ENCODE measurements at places on chromosomes 7 and 10.

GRCh38 chr10:320771-321170 lies 185.5 kb downstream of the ZMYND11 start:
- ATAC-seq, result no peak

DNA sequence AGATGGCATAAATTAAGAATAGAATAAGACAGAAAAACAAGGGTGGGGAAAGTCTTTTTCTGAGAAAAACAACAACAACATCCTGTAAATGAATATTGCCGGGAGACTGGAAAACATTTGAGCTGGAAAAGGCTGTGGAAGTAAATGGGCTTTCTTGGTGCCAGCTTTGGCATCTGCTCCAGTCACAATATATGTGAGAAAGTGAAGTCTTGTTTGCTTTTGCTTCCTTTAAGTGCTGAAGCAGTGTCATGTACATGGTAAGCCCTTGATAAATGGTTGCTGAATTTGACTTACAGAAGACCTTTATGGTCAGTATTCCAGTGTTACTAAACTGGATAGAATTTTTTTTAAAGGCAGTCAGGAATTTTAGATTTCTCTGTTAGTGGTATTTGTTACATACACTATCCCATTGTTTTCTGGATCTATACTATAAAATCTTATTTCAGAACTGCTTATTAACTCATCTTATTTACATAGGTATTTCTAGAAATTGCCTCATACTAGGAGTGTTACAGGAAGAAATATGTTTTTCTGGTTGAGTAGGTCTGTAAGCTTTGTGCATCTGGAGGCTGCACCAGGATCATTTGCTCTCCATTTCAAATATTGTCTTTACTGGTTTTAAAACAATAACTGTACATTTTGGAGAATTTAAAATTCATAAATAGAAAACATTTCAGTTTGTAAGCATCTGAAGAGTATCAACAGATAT lies 201.7 kb upstream of the FOXP2 start:
- ATAC-seq, result no peak

DNA sequence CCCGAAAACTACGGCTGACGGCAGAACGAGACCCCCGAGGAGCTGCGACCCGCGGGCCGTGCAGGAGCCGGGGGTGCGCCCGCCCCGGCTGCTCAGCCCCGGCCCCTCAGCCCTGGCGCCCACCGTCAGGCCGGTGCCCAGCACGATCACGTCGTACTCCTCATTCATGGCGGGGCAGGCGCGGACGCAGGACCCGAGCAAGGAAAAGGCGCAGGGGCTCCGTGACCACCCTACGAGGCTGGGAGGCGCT lies 218 bp downstream of the GDI2 start:
- ATAC-seq, result peak; percentile 41

DNA sequence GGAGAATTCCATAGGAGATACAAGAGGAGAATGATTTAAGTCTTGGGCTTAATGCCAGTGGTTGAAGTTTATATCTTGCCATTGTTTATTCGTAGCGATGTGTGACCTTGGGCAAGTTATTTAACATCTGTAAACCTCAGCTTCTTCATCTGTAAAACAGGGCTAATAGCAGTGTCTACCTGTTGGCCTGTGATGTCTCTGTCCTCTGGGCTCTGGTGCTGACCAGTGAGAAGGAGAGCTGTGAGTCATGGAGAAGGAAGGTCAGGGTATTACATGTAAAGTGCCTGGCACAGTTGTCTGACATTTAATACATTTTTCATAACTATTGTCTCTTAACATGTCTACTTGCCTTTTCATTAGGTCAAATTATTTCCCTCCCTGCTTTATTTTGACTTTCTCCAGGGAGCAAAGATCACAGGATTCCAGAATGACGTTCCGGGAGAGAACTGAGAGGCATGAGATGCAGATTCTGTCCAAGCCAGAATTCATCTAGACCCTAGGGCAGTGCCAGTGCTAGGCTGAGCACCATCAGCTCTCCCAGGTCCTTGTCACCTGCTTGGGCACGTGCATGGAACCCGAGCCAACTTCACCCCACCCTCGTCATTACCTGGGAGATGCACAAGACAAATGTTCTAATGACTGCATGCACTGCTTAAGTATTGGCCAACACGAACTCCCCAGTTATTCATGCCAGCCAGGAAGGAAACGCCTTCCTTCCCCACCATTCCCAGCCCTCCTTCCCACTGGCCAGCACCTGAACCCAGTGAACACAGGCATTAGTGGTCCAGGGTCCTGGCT lies 187.9 kb downstream of the DPY19L1 start:
- no peak for ATAC-seq

DNA sequence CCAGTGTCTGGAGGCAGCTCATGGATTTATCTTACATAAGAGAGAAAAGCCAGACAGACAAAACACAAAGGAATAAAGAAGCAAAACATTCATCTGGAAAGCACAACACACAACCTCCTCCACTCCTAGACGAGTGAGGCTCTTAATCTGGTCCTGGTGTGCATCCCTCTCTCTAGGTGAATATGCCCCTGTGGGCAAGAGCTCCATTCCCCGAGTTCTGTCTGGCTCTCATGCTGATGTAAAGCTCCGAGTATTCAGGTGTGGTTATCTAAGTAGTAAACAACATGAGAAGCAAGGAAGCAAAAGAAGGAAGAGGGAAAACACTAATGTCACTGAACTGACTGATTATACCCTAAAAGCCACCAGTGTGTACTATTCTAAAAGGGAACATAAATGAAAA lies 47.9 kb upstream of the FEZF1 start:
- no peak for ATAC-seq

DNA sequence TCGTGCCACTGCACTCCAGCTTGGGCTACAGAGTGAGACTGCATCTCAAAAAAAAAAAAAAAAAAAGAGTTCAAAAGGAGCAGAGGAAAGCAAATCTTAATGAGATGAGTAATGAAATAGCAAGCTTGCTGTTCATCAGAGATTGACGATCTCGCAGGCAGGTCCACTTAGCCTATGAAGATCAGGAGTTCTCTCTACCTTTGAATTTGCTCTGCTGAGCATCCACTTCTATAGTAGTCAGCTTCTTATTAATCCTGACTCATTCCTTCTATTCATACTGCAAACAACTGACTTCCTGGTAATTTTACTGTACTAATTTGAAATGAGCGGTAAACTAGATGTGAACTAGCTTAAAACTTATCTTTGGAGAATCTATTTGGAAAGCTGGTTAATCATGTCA lies 1014.6 kb downstream of the GATA3 start:
- ATAC-seq, result peak; percentile 32

DNA sequence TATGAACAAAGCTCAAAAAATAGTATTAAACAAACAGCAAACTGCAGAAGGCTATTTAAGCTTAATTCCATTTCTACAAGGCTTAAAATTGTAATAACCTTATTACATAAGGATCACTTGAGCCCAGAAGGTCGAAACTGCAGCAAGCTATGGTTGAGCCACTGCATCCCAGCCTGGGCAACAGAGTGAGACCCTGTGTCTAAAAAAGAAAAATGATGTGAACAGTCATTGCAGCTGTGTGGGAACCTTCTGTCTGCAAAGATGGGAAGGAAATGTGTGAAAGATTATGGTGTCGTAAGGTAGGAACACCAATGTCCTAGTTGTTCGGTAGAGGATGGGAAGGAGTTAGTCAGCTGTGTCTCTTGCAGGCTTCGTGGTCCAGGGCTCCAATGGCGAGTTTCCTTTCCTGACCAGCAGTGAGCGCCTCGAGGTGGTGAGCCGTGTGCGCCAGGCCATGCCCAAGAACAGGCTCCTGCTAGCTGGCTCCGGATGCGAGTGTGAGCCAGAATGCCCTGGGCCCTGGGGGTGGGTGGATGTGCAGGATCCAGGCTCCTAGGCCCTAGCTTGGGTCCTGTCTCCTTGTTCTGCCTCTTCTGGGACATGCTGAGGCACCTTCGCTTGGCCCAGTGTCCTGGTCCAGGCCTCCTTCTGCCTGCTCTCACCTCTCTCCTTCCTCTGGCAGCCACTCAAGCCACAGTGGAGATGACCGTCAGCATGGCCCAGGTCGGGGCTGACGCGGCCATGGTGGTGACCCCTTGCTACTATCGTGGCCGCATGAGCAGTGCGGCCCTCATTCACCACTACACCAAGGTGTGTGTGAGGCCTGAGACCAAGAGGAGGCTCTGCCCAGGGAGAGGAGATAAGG lies 9.1 kb downstream of the C10orf62 start:
- no peak for ATAC-seq

DNA sequence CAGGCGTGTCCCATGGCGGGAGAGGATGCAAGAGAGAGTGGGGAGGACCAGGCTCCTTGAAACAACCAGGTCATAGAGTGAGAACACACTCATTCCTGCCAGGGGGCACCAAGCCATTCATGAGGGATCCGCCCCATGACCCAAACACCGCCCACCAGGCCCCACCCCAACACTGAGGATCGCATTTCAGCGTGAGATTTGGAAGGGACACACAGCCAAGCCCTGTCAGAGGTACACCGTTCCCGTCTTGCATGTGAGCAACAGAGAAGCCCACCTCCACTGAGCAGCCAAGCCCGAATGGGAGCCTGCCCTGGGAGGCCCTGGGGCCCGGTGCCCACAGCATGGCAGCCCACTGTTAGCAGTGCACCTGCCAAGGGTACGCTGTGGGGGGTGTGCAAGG lies 7.9 kb upstream of the ARPC1B start:
- ATAC-seq, result no peak

DNA sequence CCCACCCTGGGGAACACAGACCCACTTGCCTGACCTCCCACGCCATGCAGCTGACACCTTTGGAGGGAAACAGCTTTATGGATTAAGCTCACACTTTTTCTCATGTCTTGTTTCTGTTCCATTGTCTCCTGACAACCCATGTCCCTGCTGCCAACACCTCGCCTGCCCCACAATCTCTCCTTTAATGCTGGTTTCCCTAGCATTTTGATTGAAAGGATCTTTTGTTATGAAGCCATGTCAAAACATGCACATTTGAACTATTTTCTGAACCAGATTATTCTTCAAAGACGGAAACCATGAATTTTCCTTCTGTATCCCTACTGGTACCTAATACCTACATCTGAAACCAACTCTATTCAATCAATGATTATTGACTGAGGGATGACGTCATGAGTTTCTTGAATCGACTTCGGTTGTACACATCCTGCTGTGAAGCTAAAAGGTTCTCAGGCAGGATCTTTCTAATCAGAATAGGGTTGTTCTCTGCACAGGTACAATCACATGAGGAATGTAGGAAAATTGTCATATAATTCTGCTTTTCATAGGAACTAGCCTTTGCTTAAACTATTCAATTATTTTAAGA lies 106.2 kb upstream of the NEBL start:
- ATAC-seq, result no peak

DNA sequence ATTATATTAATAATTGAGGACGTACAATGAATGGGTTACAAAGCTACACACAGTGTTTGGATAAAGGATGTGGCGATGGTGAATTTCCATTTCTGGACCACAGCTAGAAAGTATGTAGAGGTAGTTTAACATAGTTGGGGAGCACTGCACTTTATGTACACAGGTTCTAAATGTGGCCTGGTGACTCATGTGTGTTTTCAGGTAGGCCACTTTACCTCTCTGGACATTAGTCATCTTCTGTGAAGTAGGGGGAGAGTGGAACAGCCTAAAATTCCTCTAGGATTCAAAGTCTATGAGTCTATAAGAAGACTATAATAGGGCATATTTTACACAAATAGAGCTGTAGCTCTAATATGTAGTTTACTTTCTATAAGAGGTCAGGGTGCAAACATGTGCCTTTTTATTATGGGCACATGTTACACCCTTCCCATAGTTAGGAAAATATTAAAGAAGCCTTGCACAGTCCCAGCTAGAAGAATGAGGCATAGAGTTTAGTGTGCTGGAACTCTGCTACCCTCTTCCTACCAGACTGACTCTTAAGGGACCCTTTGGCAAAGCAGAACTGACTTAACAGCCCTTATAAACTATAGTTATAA lies 594.9 kb downstream of the LRMDA start:
- no peak for ATAC-seq

GRCh38 chr7:23470330-23471105 lies at the start of gene IGF2BP3:
Gene IGF2BP3, minus strand, starts transcription at chr7:23470491. Its CDS starts 381 bp downstream, at chr7:23470110.
- ATAC-seq, result peak; percentile 33

DNA sequence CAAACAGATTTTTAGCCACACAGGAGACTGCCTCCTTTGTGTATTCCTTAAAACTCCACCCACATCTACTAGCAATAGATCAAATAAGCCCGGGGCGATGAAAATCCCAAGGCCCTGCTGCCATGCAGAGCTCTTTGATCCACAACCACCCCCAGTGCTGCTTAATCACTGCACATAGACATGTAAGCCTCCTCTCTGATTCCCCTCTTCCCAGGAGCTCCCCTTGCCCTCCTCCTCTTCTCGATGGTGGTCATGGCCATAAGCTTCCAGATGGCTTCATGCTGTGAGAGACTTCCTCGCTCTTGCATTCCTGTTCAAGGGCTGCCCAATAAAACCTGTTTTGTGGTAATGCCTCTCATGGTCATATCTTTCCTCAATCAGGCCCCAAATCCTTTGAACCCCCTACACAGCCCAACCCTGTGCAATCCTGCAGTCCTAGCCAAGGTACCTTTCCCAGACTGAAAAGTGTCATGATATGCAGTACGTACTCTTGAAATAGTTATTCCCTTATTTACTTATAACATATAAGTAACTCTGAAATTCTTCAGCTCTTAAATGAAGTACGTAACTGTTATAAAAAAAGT lies 158.5 kb downstream of the CACNA2D1 start:
- no peak for ATAC-seq

- no peak for ATAC-seq
Observed at GRCh38 chr10:67760272-67760671, 64.3 kb upstream of the CTNNA3 start.

DNA sequence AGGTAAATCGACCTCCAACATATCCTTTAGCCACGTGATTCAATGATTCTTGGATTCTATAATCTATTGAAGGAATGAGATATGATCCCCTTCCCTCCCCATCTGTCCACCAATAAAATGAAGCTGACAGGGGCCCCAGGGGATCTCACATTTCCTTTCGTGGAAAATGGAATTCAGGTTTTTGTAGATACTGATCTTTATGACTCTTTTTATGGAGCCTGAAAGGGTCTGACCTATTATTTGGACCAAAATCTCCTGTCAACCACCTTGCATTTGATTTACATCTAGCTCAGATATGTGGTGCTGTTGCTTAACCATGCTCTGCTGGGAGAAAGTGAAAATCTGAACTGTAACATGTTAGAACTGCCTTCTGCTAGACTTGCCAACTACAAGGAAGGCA lies 234.0 kb upstream of the CXCL12 start:
- ATAC-seq, result no peak

GRCh38 chr7:4667776-4668509 lies 14.2 kb upstream of the FOXK1 start:
- no peak for ATAC-seq

DNA sequence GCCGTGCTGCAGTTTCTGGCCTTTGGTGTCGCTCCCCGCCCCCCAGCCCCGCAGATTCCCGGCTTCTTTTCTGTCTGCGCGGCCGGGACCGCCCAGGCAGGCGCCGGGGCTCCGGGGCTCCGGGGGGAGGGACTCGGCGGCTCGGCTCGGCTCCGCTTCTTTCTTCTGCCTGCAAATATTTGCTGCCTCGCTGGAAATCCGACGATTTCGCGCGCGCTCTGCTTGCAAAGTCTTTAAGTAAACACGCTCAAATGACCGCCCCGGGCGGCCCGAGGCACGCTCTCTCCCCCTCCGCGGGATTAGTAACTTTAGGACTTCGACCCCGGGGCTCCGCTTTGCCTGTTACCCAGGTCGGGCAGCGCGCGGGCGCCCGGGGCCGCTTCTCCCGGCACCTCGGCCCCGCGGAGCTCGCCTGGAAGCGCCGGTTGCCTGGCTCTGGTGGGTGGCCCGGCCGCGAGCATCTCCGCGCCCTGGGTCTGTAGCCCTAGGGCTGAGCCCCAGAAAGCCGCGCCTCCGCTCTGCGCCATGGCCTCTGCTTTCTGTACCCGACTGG lies 3.9 kb upstream of the GATA3 start:
- ATAC-seq, result no peak

GRCh38 chr7:29122081-29122480 lies 24.3 kb downstream of the CPVL start:
- ATAC-seq, result no peak

Data from activated T-helper 17 cell treated with anti-CD3 and anti-CD28 coated beads, Interleukin-2, amount 50 U/mL, for 72 hours (primary cell).